ENCODE measurements at places on chromosomes 11 and 22.

GRCh38 chr11:18264035-18264434 lies 2.0 kb upstream of the SAA1 start:
- no peak for DNase-seq

DNA sequence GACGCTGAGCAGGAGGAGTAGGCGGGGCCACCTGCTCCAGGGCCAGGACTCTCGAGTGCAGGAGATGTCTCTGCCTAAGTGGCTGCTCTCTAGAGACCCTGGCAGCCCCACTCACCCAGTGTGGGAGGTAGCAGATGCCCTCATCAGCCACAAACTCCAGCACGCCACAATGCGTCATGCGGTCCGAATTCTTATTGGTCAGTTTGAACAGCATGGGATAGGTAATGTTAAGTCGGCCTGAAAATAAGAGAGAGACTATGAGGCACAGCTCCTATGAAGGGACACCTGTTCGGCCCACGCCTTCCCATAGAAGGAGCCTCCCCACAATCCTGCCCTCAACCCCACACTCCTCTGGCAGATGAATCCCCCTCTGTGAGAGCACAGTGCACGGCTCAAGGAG lies 7.4 kb downstream of the UFD1 start:
- no peak for DNase-seq

DNA sequence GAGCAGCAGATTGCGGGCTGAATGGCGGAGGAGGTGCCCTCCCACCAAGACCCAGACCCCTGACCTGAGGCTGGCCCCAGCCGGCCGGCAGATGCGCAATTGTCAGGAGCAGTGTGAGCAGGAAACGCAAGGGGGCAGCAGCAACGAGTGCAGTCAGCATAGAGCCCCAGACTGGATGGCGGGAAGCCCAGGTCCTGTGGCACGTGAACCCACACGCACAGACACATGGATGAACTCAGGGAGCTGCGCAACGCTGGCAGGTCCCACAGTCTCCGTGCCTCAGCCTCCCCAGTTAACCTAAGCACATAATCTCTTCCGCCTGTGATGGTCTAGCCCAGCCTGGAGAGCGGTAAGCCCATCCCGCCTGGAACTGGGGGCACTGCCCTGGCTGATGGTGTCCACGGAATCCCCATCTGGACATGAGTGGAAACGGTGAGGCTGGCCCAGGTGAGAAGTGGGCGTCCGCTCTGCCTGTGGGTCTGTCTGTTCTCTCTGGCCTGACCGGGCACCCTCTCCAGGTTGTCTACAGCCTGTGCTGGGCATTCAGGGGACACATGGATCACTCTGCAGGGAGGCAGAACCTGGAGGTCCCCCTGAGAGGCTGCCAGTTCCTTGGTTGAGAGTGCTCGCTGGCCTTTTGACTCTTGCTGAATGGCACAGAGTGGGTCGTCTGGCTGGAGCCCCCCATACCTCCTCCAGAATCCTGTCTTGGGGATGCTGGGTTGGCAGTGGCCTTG lies 626 bp upstream of the TBX10 start:
- DNase-seq = peak; percentile 91

DNA sequence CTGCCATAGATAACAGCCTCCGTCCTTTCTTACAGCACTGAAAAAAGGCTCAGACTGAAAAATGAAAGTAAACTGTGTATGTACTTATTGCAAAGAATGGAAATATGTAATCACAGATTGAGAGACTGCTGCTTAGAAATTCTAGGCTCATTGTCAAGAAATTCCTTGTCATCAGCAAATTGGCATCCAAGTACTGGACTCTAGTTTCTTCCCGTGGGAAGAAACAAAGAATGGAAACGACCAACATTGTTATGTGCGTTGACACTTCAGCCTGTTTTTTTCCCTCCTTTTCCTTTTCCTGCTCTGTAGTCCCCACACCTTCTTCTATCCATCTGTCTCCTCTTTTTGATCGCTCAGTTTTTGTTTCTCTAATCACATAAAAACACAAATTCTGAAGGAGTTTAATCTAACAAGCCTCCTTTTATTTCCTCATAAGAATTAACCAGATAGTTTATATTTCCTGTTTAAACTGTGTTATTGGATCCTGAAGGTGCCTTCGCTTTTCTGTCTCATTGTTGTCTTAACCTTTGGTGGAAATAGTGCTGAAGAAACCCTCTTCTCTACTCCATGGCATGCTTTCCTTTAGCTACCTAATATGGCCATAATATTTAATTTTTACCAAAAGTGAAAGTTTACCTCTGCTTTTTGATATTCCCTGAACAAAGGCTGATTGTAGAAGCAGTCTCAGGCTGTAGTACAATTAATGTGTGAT lies 20.0 kb upstream of the CASP12 start:
- peak; percentile 26 for DNase-seq

- peak; percentile 59 for DNase-seq
Observed at GRCh38 chr11:106879832-106880546, 138.3 kb downstream of the GUCY1A2 start.

DNA sequence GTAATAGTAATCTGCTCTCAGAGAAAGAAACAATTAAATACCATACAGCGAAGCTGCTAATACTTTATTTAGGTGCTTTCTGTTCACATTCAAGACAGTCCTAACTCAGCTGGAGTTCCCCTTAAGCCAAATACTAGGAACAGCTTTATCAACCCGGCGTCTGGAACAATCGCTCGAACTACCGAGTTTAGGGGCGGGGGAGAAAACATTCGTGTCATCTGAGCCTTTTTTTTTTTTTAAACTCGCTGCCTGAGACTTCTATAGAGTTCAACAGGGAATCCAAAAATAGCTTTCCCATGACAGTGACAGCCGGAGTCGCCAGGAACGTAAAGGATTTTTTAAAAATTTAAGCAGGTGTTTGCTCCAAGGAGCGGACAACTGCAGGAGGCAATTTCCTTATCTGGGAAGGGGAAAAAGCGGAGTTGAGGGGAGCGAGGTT lies 852 bp downstream of the TRAF6 start:
- DNase-seq = peak; percentile 67

- DNase-seq = no peak
Observed at GRCh38 chr11:114085965-114086793, 26.7 kb downstream of the ZBTB16 start.

- peak; percentile 26 for DNase-seq
Observed at GRCh38 chr11:74069146-74070046, 60.5 kb upstream of the UCP3 start.

DNA sequence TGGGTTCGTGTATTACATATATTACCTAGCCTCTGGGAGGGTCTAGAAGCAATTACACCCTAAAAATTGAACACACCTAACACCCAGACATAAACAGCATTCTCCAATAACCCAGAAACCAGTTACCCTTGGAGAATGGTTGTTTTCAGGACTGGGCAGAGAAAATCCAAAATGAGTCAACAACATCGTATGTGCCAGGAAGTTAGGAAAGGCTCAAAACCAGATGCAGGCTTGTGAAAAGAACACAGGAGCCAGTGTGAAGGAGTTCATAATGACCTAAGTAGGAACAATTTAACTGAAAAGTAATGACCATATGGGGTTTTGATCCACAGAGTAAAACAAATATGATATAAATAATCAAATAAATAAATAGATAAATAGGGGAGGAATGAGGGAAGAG lies 5.1 kb upstream of the CLPB start:
- no peak for DNase-seq

Measured in eye (tissue), 1 donor.